CD8-positive, alpha-beta memory T cell (primary cell): ENCODE measurements at places on chromosomes 11 and 22.

DNA sequence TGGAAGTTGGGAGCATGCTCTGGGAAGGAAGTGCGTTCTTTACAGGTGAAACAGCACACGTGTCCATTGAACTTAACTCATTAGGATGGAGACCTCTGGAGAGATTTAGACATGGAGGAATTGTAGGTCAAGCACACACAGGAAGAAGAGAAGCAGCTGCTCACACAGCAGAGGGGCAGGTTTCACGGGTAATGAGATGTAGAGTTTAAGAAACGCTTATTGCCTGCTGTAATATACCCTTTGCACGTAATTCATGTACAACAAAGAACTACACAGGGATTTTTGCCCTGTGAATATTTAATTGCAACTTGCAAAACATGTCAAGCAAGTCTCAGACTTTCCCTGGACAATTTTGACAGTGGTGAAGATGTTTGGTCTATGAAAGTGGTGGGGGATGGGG, 508.0 kb downstream of the OPCML start:
- no peak overlapping the region for H3K27ac ChIP-seq
- H3K4me1 ChIP-seq, result no peaks in the 10 kb centered on the region
- H3K36me3 ChIP-seq, result no peaks in the 10 kb centered on the region
- H3K4me3 ChIP-seq, result no peak overlapping the region
- no peaks in the 10 kb centered on the region for H3K27me3 ChIP-seq
- no peak for DNase-seq

DNA sequence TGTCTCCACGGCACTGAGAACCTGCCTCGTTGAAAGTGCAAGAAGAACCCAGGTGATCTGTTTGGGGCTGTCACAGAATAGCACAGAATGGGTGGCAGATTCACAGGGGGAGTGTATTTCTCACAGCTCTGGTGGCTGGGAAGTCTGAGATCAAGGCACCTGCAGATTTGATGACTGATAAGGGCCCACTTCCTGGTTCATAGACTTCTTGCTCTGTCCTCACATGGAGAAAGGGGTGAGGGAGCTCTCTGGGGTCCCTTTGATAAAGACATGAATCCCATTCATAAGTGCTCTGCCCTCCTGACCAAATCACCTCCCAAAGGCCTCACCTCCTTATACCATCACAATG, 198.5 kb upstream of the SORL1-AS1 start:
- H3K27me3 ChIP-seq, result no peaks in the 10 kb centered on the region
- peak overlapping the region; percentile 11 for H3K4me3 ChIP-seq
- no peak for DNase-seq
- H3K4me1 ChIP-seq, result peaks cover 23% of the 10 kb centered on the region
- no peaks in the 10 kb centered on the region for H3K36me3 ChIP-seq

DNA sequence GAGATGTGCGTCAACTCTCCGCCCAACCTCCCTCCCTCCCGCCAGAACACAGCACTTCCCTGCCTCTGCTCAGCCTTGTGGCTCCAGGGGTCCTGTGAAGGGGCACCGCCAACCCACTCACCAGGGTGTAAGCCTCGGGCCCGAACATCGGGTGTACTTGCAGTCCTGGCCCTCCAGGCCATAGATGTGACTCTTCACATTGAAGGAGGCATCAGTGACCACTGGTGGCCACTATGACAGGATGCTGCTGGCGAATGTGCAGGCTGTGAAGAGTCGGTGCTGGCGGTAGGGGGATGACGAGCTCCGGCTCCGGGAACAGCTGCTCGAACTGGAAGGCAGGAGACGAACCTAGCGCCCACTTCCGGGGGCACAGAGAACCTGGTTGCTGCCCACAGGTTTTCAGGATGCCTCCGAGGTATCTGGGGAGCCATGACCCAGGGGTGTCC, 97.4 kb downstream of the MED15 start:
- H3K4me3 ChIP-seq, result no peak overlapping the region
- H3K27me3 ChIP-seq, result peaks cover 6% of the 10 kb centered on the region
- DNase-seq, result no peak
- H3K4me1 ChIP-seq, result peaks cover 9% of the 10 kb centered on the region

DNA sequence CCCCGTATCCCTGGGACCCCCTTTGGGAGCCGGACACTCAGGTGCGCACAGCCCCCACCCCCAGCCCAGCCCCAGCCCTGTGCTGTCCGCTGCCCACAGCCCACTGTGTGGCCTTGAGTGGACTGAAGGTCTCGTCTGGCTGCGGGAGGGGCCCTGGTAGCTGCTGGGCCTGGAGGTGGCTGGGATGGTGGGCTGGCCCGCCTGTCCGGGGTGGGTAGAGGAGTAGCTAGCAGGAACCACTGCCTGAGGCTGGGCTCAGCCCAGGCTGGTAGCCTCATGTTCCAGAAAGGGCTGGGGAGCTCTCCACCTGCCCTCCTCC, 4.6 kb upstream of the MUC6 start:
- H3K4me1 ChIP-seq, result no peaks in the 10 kb centered on the region
- H3K4me3 ChIP-seq, result no peak overlapping the region
- DNase-seq, result no peak

GRCh38 chr22:26431261-26431995, 2.4 kb downstream of the ASPHD2 start:
- H3K27me3 ChIP-seq, result no peaks in the 10 kb centered on the region
- no peak overlapping the region for H3K27ac ChIP-seq
- H3K36me3 ChIP-seq, result peaks cover 13% of the 10 kb centered on the region
- no peak for DNase-seq

GRCh38 chr22:36796552-36797175, 20.2 kb downstream of the PVALB start:
- no peak overlapping the region for H3K27ac ChIP-seq
- no peaks in the 10 kb centered on the region for H3K4me1 ChIP-seq
- H3K4me3 ChIP-seq, result no peak overlapping the region
- no peaks in the 10 kb centered on the region for H3K36me3 ChIP-seq
- DNase-seq, result no peak

- peak; percentile 82 for DNase-seq
- no peaks in the 10 kb centered on the region for H3K27me3 ChIP-seq
- peak within 1 kb of the TSS; percentile 76 for H3K4me3 ChIP-seq
- H3K36me3 ChIP-seq, result no peaks in the 10 kb centered on the region
- peaks cover 20% of the 10 kb centered on the region for H3K4me1 ChIP-seq
These were observed at the start of gene AP5B1 for GRCh38 chr11:65780770-65781151. Gene AP5B1 (minus strand): TSS chr11:65780976. CDS start chr11:65780591, 385 bp downstream.

DNA sequence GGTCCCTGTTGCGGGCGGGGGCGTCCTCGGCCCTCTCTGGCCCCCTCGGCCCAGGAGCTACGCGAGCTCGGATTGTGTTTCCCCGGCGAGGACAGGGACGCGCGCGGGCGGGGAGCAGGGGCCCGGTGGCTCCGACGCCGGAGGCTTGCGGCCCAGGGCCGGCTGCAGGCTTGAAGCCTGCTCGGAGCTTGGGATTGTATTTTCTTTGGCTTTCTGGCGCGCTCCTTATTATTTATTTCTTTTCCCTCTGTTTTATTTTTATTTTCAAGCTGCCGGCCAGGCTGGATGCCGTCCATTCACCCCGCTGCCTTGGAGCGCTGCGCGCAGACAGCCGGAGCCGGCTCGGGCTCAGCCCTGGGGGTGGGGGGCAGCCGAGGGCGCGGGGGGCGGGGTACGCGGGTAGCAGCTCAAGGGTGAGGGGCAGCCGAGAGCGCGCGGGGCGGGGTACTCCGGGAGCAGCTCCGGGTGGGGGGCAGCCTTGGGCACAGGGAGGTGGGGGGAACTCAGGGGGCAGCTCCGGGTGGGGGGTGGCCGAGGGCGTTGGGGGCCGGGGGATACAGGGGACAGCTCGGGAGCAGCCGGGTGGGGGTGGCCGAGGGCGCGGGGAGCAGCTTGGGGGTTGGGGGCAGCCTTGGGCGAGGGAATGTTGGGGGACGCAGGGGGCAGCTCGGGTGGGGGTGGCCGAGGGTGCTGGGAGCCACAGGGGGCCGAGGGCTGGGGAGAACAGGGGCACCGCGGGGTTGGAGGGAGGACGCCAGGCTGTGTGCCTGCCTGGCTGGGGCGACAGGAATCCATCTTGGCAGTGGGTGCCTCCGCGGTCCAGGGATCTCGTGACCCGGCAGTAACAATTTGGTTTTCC, 42.7 kb downstream of the KCNJ1 start:
- H3K36me3 ChIP-seq, result no peaks in the 10 kb centered on the region
- no peak overlapping the region for H3K27ac ChIP-seq
- H3K4me3 ChIP-seq, result no peak overlapping the region
- no peaks in the 10 kb centered on the region for H3K27me3 ChIP-seq
- H3K4me1 ChIP-seq, result no peaks in the 10 kb centered on the region

- no peak for DNase-seq
- H3K36me3 ChIP-seq, result no peaks in the 10 kb centered on the region
- peak overlapping the region; percentile 39 for H3K27ac ChIP-seq
- peaks cover 99% of the 10 kb centered on the region for H3K4me1 ChIP-seq
These were observed 32.4 kb downstream of the MYH9 start for GRCh38 chr22:36355362-36355761.

GRCh38 chr11:134101282-134101681, 32.4 kb downstream of the JAM3 start:
- H3K4me3 ChIP-seq, result no peak overlapping the region
- H3K27ac ChIP-seq, result no peak overlapping the region
- no peaks in the 10 kb centered on the region for H3K27me3 ChIP-seq
- DNase-seq, result no peak
- no peaks in the 10 kb centered on the region for H3K4me1 ChIP-seq

DNA sequence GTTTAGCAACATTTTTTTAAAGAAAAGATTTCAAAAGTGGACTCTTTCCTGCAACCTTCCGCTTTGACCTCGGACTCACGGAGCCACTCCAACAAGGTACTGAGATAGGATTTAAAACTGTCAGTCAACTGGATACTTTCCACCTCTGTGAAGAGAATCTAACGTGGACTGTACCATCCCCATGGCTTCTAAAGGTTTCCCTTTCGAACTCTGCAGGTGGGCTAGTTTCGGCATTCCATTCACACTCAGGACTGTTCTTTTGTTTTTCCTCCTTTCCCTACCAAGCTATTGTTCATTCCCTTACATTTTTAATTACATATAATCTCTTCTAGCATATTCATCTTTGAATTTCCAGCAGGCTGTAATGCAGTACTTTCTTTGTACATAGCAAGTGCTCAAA, 88.5 kb upstream of the AKIP1 start:
- no peaks in the 10 kb centered on the region for H3K4me1 ChIP-seq
- H3K36me3 ChIP-seq, result no peaks in the 10 kb centered on the region

- peaks cover 20% of the 10 kb centered on the region for H3K36me3 ChIP-seq
- no peaks in the 10 kb centered on the region for H3K27me3 ChIP-seq
- H3K4me1 ChIP-seq, result no peaks in the 10 kb centered on the region
- no peak overlapping the region for H3K27ac ChIP-seq
These were observed 13.2 kb downstream of the POLR3H start for GRCh38 chr22:41530890-41531714.
